ENCODE measurements at places on chromosomes 12 and 14.

DNA sequence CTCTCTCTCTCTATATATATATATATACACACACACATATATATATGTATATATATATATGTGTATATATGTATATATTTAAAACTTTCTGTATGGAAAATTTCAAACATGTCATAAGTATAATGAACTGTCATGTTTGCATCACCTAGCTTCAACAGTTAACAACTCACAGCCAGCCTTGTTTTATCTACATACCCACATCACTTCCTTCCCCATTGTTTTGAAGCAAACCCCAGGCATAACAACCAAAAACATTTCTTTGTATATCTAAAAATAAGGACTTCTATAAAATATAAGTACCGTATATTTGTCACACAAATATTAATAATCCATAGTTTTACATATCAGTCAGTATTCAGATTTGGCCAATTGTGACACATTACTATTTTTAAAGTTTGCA lies 57.4 kb downstream of the PAPOLA start:
- no peak for DNase-seq

DNA sequence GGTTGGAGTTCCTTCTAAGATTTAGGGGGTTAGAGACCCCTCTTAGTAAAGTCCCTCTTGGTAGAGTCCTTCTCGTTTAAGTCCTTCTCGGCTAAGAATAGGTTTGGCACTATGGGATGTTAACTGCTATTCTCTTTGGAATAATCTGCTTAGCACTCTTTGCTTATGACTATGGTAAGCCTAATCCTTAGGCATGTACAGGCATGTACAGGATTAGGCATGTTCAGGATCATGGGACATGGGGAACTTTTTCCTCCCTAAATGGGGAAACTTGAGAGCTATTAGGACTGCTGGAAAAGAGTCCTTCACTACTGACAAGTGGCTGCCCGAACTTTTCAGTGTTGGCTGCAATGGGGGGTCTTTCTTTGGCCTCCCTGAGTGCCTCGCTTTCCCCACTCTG lies 193.3 kb downstream of the TMEM117 start:
- DNase-seq: no peak

GRCh38 chr12:67449591-67450052 lies 180.5 kb downstream of the CAND1 start:
- no peak for DNase-seq

GRCh38 chr12:28223858-28224257 lies 33.6 kb downstream of the CCDC91 start:
- no peak for DNase-seq

DNA sequence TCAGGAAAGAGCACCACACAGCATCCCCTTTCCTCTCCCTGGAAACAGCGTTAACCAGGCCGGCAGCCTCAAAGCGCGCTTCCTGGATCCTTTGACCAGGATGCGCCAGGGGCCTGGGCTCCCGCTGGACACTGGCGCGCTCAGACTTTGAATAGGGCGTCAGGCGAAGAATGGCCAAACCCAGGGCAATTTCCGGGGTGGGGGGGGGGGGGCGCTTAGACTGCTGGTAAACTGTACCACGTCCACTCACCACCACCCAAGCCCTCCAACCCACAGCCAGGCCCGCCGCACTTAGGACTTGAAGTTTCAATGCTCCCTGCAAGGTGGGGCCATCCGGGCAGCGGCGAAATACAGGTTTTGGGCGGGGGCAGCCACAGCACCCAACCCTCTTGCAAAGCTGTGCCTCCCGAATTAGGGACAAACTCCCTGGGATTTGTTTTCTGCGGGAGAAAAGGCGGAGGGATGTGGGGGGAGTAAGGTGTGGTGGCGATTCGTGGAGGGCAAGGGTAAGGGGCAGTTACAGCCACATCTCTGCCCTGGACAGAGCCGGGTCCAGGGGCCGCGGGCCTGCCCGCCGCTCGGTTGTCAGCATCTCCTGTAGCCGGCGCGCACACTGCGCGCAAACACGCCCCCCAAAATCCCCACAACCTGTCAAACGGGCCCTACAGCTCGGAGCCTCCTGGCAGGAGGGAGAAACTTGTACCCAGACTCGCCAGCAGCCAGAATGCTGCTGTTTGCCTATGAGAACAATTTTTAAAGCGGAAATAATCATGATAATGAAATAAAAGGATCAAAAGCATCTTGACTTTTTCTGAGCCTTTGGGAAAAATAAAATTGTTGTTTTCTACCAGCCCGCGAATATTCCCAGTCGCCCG lies 958 bp downstream of the RTN1 start:
- no peak for DNase-seq

GRCh38 chr12:80100591-80100990 lies 1.3 kb downstream of the OTOGL start:
- no peak for DNase-seq

GRCh38 chr12:132620113-132620898 lies 1.7 kb downstream of the P2RX2 start:
- DNase-seq: no peak

DNA sequence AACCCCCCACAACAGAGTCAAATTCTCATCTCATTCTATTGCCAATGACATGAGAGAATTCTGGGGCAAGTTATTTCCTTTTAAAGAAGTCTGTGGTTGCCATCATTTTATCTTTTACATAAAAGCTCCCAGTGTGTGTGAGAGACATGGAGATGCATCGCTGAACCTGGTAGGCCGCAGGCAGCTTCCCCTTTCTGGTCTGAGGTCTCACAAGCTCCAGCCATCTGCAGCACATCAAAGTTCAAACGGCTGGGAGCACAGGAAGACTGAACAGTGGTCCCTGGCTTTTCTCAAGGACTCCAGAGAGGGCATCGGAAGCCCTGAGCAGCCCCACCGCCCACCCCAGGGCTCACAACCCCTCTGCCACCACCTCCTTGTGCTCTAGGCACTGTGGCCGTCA lies 141.7 kb downstream of the RIMBP2 start:
- no peak for DNase-seq

- DNase-seq: no peak
These were observed 22.5 kb upstream of the CDKN3 start for GRCh38 chr14:54374117-54374884.

- no peak for DNase-seq
These were observed 62.1 kb downstream of the ZNF664 start for GRCh38 chr12:124035163-124035562.

GRCh38 chr12:107570721-107571120 lies 114.9 kb upstream of the PWP1 start:
- no peak for DNase-seq

DNA sequence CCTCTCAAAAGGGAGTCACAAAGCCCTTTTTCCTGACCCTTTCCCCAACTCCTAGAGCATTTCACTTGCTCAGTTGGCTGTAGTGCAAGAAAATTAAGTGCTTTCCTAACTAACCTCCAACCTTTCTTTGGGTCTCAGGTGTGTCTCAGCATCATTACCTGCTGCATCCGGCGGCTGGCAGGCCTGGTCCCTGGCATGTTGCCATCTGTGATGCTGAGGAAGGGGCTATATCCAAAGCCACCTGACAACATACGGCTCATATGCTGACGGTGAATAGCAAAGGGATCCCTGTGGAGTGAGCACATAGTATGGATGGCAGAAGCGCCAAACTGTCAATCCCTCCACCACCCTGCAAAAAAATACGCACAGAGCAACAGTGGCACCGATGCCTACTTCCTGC lies 1.2 kb downstream of the MLF2 start:
- no peak for DNase-seq

GRCh38 chr14:92902191-92902590 lies 20.8 kb upstream of the CHGA start:
- no peak for DNase-seq

- no peak for DNase-seq
These were observed 148.1 kb upstream of the NRXN3 start for GRCh38 chr14:78022059-78022458.

DNA sequence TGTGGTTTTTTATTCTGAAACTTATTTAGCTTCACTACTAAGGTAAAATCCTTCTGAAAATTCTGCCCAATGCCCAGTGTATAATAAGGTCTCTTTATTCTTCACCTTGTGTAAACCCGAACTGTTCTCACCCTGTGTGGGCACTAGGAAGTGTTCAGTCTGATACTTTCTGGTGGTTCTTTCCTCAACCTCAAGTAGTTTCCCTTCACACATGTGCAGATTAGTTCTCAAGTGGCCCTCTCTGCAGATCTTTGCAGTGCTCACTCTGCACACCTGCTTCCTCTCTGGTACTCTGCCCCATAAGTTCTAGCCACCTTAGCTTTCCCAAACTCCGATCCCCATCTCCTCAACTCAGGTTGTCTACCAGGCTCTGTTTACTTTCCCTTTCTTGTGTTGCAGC lies 61.6 kb downstream of the RAD51B start:
- no peak for DNase-seq

DNA sequence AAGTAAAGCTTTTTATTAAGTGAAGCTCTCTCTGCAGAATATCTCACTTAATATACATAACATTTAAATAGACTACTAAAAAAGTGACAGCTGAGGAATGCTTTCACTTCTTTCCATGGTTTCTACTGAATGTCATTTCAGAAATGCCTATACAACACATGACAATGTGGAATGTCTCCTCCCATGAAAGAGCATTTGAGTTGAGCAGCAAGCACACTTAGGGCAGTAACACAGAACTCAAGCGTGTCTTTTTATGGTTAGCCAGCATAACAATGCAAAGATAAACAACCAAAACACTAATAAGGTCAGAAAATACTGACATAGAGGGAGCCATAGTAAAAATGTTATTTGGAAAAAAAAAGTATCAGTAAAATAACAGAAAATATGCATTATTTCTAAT lies 9.4 kb downstream of the PPP1R12A start:
- no peak for DNase-seq

- no peak for DNase-seq
These were observed 41.2 kb upstream of the PPM1H start for GRCh38 chr12:62976110-62976662.

- peak; percentile 33 for DNase-seq
These were observed 21.6 kb downstream of the NCOR2 start for GRCh38 chr12:124545508-124546418.

DNA sequence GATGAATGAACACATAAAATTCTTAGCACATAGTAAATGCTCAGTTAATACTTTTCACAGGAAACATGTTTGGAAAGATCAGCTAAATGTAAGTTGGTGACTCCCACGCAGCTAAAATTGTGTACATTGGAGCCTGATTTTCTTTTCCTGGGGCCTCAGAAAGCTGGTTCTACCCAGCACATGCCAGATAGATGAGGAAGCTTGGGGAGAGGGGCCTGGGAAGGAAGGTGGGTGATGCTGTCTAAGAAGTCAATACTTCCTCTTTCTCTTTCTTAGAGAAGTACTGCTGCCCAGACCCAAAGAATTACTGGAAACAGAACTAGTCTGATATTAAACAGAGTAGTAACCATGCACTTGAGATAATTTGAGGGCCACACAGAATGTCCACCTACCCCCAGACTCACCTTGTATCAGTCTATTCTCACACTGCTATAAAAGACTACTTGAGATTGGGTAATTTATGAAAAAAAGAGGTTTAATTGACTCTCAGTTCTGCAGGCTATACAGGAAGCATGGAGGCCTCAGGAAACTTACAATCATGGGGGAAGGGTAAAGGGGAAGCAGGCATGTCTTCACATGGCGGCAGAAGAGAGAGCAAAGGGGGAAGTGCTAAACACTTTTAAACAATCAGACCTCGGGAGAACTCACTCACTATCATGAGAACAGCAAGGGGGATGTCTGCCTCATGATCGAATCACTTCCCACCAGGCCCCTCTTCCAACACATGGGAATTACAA lies 123.3 kb upstream of the MED13L start:
- no peak for DNase-seq

DNA sequence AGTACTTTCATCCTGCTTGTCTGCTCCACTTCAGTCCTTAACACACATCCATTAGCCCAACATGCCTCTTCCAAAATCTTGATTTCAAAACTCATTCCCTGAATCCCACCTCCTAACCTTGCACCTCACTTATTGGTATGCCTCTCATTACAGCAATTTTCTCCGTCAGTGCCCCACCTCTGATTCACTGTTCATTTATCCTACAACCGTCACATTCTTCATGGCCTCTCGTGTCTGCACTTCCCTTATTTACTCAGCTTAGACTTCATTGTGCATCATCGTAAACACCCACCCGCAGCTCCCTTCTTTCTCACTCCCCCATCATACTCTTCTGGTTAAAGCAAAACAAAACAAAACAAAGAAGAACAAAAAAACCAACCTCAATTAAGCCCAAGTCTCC lies 160.6 kb upstream of the HMGA2 start:
- DNase-seq: no peak

DNA sequence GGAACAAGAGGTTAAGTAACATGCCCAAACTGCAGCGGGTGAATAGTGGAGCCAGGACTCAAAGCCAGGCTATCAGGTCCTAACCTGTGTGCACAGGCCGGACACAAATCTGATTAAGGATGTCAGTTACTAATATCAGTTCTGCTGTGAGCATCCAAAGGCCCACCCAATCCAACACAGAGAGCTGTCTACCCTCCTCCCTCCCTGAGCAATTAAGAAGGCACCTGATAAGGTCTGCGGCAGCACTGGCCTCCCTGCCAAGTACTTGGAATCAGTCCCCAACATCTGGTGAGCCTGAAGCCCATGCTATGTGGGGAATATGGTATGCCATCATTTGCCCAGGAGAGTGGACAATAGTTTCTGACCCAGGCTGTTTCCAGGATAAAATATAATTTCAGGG lies 3.9 kb downstream of the HEBP1 start:
- DNase-seq: no peak

- no peak for DNase-seq
These were observed 337.7 kb downstream of the C12orf75 start for GRCh38 chr12:105667973-105668743.

GRCh38 chr14:78359581-78359980 lies 189.4 kb downstream of the NRXN3 start:
- DNase-seq: no peak

GRCh38 chr12:123059500-123059899 lies 79.0 kb downstream of the ARL6IP4 start:
- no peak for DNase-seq

- DNase-seq: no peak
These were observed 94.7 kb downstream of the SLC5A8 start for GRCh38 chr12:101115326-101115725.

- no peak for DNase-seq
These were observed 5.5 kb upstream of the DHRS2 start for GRCh38 chr14:23630687-23631086.

DNA sequence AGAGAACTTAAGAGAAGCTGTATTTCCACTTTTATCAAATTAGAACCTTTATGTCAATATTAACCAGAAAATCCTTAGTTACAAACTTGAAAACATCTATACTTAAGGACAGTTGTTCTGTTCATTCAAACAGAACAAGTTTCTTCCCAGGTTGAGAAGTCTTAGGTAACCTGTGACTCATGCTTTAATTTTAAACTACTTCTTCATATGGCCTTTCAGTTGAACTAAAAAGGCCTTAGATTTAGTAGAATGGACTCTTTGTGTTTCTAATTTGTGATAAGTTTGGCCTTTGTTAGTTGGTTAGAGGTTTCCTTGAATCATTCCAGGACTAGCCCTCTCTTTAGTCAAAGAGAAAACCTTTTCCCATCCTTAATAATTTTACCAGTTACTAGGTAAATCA lies 274.2 kb downstream of the FUT8 start:
- DNase-seq: no peak

GRCh38 chr14:100115726-100116125 lies 43.7 kb downstream of the DEGS2 start:
- DNase-seq: no peak
